Transverse colon (tissue), 4 donors: ENCODE measurements at places on chromosomes 1 and 21. TPM values are rescaled to one million over a fixed set of nuclear protein-coding genes. Genes with fewer than 3 reads are reported as not detected.

CXADR gene
- 98.4 TPM for total RNA-seq

FMN2 gene
- 3.6 TPM for total RNA-seq

ADAMTS5 gene
- total RNA-seq, result 12.9 TPM

NEGR1 gene
- 7.0 TPM for total RNA-seq

OR2L5 gene
- 0.32 TPM for total RNA-seq

ANKRD65 gene
- total RNA-seq, result 0.80 TPM

SUMO3 gene
- total RNA-seq, result 43.7 TPM

SPATA21 gene
- not detected for total RNA-seq

CELA2A gene
- total RNA-seq, result not detected

DNA sequence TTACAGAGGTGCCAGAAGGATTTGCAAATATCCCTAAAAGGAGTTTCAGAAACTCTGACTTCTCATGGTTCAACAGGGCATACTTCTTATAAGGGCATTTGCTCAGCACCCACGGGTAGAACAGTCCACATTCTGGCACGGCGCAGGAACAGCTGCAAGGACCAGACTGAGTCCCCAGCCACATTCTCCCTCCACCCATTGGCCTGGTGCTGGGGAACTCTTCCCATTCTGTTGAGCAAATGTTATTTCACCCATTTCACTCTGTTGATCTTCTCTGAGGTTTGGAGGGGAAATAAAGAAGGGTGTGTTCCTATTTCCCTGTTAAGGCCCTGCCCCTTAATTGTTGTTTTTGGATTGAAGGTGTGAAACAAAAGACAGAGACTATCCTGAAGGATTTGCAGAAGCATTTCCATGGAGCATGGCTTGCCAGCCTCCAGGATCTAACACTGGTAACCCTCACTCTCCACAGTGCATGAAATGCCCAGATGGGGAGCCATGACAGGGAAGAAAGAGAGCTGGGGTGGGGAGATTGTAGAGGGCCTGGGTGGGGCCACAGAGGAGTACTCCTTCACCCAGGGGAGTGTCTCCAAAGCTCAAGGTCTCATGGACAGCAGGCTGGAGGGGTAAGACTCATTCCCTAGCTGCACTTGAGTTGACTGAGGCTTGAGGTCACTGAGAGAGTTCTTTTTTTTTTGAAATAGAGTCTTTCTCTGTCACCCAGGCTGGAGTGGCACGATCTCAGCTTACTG, 35.0 kb downstream of the INAVA start:
- peak; percentile 13 for DNase-seq

DNA sequence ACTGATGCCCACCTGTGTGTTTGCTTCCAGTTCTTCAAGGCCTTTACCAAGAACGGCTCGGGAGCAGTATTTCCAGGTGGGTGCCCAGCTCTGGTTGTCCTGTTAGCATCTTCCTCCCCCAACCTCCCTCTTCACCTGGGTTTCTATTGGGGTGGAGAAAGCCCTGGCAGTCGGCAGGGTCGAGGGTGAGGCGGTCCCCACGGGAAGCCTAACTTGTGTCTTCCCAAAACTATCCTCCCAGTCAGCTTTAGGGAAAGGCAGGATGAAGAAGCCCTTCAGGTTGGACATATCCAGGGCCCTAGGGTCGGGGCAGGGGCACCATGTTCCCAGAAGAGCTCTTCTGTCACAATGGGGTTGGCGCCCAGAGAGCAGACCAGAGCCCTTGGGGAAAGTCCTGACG, 20.6 kb downstream of the QSOX1 start:
- DNase-seq, result no peak

- DNase-seq, result no peak
Measured at GRCh38 chr1:117930484-117930883, 945 bp downstream of the WDR3 start.

DNA sequence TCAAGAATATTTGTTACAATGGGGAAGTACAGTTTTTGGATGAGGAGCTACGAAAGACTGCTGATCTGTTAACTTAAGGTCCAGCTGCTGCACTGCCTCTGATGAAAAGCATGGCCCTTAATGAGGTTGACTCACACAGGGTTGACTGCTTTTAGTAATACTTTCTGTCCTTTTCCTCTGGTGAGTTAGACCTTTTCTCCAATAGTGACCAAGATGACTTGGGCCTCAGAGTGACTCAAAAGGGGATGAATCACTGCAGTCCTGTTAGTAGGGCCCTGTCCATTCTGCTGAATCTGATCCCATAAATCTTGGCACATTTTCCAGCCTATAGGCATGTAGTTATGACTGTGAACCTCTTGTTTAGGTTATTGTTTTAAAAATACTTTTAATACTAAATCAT, 2.7 kb downstream of the DISP1 start:
- DNase-seq, result no peak

- no peak for DNase-seq
Measured at GRCh38 chr1:173245892-173246291, 38.8 kb upstream of the TNFSF4 start.

DNA sequence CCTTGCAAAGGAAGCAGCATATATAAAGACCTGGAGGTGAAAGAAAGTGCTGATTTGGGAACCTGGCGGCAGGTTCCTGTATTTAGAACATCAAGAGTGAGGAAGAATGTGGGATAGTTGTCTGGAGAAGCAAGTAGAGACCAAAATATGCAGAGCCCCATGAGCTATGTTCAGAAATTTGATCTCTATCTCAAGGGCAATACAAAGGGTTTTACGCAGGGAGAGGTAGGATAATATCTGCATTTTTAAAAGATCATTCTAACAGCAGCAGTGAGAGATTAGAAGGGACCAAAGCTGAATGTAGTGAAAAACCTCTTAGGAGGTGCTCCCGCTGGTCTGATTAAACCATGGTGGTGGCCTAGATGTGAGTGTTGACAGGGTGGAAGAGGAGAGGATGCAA, 453.9 kb upstream of the PKN2 start:
- no peak for DNase-seq

- peak; percentile 67 for DNase-seq
Measured at GRCh38 chr1:110412576-110412975, 5.1 kb upstream of the LAMTOR5 start.

DNA sequence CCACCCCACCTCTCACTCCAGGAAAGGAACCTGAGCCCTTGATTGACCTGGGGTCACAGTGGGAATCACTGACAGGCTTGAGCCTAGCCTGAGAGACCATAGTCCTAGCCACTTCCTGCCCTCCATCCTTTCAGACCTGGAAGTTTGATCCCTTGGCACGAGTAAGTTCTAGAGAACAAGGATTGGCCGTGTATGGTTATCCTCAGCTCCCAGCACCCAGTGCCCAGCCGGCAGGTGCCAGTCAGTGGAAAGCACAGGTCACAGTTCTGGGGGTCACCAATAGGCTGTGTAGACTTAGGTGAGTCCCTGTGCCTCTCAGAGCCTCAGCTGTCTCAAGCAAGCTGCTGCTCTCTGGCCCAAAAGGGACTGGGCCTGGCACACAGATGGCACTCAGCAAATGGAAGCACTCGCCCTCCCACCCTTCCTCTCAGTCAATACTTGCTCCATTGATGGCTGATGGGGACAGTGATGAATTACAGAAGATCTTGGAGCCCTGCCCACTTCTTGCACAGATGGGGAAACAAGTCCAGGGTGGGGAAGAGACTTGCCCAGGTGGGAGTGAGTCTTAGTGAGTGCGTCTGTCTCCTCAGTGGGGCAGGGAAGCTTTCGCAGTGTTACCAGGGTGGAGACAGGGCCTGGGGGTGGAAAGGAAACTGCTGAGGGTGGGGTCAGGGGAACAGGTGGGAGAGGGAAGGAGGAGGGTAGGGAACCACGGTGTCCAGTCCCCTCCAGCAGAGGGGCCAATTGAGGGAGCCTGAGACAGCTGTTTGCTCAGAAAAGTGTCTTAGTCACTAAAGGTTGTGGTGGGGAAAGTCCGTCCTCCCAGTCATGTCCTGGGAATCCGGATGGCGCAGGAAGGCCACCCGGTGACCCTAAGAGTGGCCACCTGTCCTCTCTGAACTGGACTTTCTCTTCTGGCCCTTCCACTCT, 2.6 kb upstream of the KCNQ4 start:
- DNase-seq, result no peak

GRCh38 chr1:201022820-201023516, 546 bp downstream of the KIF21B start:
- peak; percentile 42 for DNase-seq

DNA sequence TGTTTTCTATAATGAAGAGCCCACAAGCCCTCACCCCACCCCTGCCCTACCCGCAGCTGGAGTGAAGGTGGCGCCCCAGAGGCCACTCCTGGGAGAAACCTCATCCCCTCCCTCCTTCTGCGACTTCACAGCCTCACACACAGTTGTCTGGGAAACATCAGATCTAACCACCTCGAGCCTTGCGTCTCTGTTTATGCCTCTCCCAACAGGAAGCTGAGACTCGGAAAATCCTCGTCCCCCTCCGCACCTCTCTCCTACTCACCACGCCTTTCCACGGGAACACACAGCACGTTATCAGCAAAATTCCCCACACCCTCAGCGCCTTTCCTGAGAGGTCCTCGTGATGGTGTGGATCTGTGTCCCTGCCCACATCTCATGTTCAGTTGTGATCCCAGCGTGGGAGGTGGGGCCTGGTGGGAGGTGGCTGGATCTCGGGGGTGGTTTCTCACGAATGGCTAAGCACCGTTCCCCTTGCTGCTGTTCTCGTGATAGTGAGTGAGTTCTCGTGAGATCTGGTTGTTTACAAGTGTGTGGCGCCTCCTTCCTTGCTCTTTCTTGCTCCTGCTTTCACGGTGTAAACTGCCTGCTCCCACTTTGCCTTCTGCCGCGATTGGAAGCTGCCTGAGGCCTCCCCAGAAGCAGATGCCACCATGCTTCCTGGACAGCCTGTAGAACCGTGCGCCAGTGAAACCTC, 190.6 kb downstream of the KIF26B start:
- DNase-seq, result no peak

GRCh38 chr1:180386745-180387367, 115.5 kb downstream of the ACBD6 start:
- DNase-seq, result no peak

GRCh38 chr1:44834328-44834727, 8.7 kb downstream of the PTCH2 start:
- DNase-seq, result no peak

DNA sequence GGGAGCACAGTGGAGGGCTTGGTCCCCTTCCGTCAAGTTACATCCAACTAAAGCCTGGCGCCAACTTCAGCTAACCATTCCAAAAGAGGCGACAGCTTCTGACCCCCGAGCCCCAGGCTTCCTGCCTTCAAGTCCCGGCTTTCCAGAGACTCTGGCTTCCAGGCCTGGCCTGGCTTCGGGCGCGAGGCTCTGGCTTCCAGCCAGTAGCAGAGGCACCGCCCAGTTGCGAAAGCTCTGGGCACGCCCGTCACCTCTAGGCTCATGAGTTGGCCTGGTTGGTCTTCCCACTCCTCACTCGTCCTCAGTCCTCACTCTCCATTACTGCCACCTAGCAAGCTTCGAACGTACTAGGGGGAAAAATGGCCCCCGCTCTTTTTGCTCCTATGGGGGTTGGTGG, 30.0 kb upstream of the C1orf185 start:
- peak; percentile 28 for DNase-seq

DNA sequence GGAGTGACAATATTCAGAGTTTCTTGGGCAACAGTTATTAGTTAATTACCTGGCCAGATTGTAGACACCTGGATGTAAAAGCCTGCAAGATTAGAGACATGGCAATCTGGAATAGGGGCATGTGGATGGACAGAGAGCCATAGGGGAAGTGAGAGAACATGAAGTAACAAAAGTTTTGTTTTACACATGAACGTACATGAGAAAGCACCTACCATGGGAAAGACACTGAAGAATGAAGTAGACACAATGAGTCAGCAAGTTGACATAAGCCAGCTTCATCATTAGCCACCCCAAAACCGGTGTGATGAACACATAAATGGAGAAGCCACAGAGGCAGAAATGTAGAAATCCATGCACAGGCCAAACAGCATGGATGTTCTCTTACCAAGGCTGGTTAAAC, 462.1 kb upstream of the C1orf87 start:
- no peak for DNase-seq

DNA sequence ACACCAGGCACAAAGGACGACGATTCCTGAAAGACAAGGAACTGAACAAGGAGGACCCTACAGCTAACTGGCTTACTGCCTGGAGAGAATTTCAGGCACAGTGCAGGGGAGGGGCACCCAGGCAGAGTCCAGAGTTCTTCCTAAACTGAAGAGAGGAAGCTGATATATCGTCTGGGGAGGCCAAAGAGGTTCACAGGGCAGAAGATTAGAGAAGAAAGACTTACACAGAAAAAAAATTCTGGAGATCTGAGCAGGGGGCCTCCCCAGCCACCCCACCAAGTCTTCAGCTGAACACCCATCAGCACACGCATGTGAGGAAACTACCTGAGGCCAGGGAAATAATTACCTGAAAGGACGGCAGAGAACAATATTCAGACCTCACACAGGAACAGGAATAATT, 24.6 kb downstream of the SORT1 start:
- peak; percentile 41 for DNase-seq

DNA sequence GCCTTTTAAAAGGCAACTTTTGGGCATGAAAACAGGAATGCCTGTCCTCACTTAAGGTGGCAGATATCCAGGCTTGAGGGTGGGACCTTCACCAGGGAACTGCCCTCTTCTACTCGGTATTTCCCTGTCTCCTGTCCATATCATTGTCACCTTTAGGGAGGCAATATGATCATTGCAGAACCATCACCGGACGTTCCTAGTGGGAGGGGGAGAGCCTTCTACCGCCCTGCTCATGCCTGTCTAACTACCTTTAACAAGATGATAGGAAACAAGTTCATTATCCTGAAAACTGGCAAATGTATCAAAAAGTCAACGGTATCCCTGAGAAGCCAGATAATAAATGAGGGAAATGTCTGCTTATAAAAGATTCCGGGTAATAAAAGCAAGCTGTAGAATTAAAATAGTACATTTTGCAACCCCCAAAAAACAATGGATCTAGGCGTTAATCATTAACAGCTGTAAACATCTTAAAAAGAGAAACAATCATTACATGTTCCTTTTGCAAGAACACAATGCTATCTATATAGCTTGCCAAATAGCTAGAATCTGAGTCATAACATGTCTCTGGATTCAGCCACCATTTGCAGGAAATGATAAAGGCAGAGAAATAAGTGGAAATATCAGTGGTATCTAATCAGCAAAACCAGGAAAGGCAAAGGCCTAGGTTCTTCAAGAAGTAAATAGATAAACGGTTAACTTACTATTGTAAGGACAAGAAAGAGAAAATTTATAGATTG, 852.9 kb upstream of the ADGRL4 start:
- DNase-seq, result peak; percentile 9

- DNase-seq, result no peak
Measured at GRCh38 chr1:21012937-21013336, 163.8 kb downstream of the EIF4G3 start.

DNA sequence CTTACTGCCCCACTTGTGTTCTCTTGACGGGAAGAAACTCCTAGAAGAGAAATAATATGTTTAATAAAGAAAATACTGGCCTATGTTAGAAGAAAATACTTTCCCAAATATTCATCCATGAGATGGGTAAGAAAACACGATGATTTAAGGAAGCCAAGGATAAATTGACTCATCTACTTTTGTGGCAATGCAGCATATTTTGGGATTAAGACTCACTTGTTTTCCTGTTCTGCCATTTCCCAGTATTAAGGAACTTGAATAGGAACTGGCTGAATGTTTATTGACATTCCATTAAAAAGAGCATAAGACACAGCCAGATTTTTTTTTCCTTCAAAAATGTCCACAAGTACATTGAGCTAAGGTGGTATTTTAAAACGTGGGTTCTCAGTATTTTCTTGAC, 10.9 kb upstream of the ADAMTS5 start:
- no peak for DNase-seq
